ENCODE measurements at places on chromosomes 16 and 17.

- no peak for DNase-seq
These were observed 113.6 kb downstream of the SMG6 start for GRCh38 chr17:2190014-2190413.

DNA sequence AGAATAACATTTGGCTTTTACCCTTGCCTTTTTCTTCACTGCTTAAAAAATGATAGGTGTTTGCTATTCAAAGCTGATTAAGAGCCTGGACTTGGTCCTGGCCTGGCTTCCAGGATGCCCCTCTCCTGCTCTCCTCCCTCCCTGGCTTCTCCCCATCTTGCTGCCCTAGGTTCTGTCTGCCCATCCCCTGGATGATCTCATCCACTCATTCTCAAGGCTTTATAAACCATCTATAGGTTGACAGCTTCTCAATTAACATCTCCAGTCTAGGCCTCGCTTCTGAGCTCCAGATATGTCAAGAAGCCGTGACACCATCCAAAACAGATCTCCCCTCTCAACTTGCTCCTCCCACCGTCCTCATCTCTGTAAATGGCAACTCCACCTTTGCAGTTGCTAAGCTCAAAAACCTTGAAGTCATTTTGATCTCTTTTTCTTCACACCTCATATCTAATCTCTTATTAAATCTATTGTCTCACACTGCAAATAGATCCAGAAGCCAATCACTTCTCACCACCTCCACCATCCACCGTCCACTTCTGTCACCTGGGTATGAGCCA lies 8.7 kb downstream of the ZNF771 start:
- no peak for DNase-seq

- DNase-seq = no peak
These were observed 1245.8 kb downstream of the CDH11 start for GRCh38 chr16:63876103-63876502.

DNA sequence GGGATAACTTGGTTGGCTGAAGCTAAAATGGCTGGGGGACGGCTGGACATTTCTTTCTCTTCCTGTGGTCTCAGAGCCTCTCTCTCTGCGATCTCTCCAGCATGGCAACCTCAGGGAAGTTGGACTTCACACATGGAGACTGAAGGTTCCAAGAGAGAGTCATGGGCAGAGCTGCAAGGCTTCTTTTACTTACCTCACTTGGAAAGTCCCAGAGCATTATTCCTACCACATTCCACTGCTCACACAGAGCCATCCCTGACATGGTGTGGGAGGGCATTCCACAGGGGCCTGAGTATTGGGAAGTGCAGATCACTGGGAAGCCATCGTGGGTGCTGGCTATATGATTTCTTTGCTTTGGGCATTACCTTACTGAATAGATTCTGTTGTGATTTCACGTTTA lies 9.8 kb upstream of the SLC6A2 start:
- DNase-seq = no peak

DNA sequence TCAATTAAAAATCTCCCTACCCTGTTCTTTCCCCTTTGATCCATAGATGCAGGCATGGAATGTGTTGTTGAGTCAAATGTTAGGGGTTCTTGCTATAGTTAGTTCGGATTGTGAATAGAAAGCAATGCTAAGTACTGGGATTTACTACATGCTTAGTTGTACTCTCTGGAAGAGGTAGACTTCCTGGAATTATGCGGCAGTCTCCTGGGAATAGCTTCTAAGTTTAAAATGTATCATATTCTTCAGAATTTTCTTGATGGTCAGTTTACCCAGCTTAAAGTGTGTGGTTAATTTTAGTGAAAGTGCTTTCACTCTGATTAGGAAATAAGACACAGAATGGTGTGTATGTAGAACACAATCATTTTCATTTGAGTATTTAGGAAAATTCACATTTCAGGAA lies 3.5 kb downstream of the CLTC start:
- DNase-seq = no peak

DNA sequence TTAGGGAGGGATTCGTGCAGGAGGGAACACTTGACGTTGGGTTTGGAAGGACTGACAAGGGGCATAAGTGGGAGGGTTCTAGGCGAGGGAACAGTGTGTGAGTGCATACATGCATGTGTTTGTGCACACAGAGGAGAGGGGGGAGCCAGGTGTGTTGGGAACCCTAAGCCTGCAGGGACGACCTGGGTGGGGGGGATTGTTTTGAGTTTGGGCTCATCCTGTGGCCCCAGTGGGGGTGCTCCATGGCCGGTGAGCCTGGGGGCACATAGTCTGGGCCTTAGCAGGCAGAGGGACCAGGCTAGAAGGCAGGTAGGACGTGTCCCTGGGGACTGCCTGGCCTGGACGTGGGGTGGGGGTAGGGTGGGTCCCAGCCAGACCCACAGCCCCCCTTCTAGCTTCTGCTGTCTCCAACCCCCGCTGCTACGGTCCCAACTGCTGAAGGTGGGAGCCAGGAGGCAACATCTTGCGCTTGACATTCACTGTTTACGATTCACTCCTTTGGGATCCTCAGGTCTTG lies 11.9 kb upstream of the RASD1 start:
- no peak for DNase-seq

- DNase-seq = no peak
These were observed 4.2 kb upstream of the MAFG start for GRCh38 chr17:81931557-81932332.

DNA sequence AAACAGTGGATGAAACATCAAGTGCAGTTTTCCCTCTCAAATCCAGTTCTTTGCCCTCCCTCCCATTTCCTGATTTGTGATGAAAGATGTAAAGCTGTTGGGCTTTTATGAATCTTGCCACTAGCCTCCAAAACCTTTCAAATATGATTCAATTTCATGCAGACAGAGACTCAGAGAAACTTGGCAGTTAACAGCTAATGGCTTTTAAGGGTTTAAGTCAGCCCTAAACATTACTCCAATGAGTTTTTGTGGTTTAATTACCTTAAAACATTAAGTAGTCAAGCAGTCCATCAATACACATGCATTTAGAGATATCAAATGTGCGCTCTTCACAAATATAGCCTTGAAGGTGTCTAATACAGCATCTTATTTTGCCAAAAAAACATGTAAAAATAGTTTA lies 1594.0 kb upstream of the GOT2 start:
- DNase-seq = no peak

DNA sequence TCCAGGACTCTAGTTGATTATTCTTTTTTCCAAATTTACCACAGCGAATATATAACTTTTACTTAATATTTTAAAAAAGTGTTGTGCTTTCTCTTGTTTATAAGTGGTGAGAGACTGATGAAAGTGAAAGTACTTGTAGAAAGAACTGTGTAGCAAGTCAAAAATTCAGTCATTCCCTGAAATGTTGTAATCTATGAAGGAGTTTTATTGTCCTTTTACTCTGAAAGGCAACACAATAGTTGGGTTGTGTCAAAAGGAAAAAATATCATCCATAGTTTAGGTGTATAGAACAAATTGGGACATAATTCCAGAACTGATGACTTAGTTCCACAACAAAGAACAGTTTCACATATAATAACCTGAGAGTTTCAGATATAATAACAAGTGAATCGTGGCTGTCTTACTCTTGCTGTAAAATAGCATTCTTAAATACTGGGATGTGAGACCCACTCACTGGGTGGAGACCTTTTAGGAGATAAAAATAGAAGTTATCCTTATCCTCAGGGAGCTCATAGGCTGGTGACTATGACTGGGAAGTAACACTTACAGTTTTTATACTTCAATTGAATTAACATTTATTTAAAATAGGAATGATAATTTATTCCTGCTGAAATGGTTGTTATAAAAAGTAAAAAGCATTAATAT lies 20.6 kb downstream of the CYB5B start:
- no peak for DNase-seq

DNA sequence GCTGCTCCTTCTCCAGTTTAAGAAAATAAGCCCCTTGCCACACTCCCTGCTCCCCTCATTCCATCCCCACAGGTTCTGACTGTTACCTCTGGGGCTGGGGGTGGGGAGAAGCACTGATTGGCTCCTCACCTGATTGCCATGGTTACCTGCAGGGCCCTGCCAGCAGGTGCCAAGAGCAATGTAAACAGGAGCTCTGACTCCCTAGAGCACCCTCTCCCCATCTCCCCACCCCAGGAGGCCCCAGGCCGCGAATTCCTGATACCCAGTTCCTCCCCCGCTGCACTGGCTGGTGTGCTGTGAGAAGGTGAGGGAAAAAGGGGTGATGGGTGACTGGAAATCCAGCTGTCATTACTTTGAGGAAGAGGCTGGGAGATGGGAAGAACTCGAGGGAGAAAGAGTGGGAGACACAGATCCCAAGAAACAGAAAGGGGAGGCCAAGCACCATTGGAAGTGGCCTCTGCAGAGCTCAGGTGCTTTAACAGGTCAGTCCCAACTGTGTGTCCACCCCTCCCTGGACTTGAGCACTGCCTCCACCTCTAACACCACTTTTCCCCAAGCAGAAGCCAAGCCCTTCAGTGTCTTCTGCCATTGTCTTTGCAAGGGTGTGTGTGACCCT lies 4.5 kb downstream of the PCGF2 start:
- no peak for DNase-seq

DNA sequence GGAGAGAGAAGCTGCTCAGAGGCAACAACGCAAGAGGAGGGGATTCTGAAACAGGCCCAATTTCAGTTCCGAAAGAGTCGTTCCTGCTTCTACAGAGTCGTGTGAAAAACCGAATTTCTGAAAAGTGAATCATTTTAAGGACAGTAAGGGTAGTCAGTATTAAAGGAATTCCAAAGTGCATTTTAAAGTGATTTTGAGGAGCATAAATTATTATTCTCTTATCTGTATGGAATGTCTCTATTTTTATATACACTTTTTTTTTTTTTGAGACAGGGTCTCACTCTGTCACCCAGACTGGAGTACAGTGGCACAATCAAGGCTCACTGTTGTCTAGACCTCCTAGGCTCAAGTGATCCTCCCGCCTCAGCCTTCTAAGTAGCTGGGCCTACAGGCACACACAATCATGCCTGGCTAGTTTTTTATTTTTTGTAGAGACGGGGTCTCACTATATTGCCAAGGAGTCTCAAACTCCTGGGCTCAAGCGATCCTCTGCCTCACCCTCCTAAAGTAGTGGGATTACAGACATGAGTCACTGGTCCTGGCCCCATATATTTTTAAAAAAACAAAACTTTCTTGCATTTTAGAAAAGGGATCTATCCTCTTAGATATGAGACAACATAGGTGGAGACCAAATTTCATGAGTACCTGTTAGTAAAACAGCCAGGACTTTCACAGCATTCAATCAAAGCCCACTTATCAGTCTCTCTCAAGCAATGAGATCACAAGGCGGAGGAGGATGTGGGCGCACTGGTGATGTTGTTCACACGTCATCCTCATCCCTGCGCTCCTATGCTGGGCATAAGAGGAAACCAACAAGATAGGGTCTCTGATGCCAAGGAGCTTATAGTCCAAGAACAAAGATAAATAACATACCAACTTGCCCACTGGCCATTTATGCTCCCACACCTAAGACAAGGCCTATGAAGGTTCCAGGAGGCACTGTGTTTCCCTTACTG lies 53.2 kb downstream of the SMG6 start:
- no peak for DNase-seq

Data from epithelial cell of proximal tubule (primary cell).